ENCODE measurements at places on chromosomes 1 and 21.

DNA sequence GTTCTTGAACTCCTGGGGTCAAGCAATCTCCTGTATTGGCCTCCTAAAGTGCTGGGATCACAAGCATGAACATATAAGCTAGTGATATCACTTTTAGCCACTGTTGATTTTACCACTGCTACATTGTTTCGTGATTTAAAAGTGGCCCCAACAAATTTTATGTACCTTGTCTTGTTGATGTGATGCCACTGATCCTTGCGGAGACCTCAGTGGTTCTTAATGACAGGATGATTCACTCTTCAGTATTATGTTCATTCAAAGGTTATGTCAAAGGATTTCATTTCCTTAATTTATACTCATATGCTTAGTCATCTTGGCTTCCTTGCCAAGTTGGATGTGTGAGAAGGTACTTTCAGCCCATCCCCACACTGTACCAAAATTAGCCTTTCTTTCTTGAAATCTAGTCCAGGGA is 12.1 kb downstream of the PRKACB start:
- no peak for DNase-seq

GRCh38 chr1:205456868-205457745 is 1.3 kb upstream of the BLACAT1 start:
- DNase-seq = no peak

GRCh38 chr1:171879556-171879955 is 38.3 kb downstream of the DNM3 start:
- no peak for DNase-seq

DNA sequence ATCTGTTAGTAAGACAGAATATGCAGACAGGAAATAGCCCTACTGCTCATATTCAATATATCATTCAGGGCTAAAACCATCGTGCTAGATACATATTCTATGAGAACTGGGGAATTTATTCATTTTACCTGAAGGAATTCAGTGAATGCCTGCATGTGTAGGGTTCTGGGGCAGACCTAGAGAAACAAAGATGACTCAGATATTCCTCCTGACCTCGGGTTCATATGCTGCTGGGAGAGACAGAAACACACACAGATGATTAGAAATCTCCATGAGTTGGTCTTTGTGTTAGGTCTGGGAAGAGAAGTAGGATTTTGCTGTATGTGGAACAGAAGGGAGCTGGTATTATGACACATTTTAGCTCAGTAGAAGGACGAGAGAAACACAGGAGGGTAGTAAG is 176.5 kb upstream of the ST6GALNAC5 start:
- DNase-seq = no peak

DNA sequence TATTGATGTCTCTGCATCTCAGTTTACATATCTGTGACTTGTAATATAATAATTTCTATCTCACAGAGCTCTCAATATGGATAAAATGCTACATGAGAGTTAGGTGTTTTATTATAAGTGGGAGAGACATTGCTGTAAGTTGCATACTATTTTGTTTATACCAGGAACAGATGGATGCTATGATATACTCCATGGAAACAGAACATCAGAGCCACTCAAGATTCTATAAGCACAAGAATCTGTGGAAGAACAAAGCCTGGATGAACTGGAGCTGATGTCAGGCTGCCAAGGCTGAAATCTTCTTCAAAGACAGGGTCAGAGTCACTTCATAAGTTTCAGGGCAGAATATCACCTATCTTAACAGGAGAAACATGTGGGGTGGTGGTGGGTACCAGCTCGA is 30.2 kb downstream of the DUSP10 start:
- DNase-seq = no peak

DNA sequence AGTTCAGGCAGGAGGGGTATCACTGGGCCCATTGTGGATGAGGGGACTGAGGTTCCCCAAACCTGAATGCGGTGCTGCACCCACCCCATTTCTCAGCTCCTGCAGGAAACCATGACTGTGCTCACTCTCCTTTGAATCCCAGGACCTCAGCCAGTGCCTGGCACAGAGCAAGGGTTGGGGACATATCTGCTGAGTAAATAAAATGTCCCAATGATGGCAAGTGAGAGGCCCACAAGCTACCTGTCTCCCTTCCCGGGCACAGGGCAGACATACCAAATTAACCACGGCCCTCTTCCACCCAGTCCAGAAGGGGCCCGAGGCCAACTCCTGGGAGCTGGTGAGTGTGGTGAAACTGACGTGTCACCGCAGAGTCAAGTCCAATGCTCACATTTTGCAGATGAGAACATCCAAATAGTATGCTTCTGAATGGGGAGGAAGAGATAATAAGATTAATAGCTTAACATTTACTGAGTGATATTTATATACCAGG is 97.6 kb downstream of the EPHB2 start:
- DNase-seq = no peak

- DNase-seq = no peak
These were observed 17.6 kb upstream of the CCT8 start for GRCh38 chr21:29091033-29091432.

DNA sequence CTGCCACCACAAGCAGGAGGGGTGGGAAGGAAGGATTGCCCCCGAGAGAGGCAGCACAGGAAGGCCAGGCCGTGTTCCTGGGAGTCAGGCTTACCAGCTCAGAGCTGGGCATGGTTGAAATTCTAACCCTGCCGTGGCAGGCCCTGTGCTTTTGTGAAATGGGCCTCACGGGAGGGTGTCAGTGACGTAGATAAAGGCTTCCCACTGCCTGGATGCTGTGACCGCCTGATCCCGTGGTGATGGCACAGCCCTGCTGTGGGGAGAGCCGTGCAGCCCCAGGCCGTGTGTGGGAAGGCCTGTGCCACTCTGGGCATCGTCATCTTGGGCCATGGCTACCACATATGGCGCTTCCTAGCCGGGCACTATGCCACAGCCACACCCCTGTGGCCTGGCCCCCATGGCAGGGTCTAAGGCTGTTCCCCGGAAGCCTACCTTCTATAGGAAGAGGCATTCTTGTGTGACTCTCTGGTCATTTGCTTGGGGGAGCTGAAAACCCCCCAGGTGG is 161.3 kb downstream of the PCBP3 start:
- no peak for DNase-seq

DNA sequence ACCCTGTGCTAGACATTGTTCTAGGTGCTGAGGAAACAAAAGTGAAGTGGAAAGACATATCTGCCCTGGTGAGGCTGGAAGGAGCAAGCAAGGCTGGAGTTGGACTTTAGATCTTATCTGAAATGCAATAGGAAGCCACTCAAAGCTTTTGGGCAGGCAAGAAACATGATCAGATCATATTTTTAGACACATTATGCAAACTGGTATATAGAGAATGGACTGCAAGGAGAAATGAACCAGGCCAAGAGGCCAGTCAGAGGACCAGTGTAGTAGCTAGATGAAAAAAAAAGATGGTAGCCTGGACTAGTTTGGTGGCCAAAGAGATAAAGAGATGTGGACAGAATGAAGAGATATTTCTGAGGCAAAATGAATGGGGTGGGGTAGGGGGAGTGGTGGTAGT is 46.3 kb downstream of the CCN1 start:
- DNase-seq = no peak

DNA sequence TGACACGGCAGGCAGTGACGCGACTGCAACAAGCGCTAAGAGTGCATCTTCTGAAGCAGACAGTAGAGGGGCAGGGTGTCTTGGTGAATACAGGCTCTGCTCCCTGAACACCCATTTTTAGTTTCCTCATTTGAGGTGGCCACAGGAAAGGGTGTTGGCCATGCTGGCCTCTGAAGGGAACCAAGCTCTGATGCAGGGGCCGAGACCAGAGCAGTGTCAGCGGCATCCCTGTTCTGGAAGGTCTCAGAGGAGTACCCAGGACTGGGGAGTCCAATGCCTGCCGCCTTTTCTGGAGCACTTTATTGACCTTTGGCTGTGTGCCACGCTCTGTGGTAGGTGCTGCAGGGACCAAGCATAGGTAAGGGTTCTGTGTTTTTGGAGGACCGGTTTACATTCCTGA is 100.4 kb downstream of the KCNJ6 start:
- DNase-seq = no peak

DNA sequence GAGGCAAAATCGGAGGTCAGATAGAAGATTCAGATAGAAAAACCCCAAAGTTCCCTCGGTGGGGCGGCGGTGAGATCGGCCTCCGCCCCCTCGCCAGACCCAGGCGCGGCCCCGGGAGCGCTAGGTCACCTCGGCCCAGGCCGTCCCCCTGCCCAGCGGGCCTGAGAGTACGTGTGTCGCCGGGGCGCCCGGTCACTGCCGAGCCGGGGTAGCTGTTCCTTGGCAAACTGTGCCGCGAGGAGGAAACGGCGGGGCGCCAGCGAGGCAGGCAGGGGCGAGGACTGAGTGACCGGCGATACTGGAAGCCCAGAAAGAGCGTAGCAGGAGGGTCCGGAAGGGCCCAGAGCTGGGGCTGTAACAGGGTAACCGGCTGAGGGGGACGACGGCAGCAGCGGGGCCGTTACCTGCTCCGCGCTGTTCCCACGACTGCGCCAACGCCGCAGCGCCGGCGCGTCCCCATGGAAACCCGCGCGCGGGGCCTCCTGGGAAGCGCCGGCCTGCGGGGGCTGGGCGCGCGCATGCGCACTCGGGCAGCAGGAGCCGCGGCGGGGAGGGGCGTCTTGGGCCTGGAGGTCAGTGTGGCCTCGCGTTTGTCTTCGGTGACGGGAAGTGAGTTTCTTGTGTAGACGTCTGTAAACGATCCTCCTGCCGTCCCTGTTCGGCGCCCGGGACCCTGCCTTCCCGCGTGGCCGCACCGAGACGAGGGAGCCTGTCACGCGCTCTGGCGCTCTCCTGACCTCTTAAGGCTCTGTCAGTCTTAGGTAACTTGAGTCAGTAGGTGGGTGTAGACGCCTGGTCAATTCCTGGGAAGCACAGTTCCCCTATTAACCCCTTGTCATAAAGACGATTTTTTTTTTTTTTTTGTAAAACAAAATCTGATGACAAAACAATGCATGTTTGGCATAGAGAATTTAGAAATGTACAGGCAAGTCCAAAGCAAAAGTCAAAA is at the start of gene LCA5L:
Gene LCA5L (minus strand): TSS at position 458 of the 949 bp plus-strand sequence. CDS start 17,285 bp downstream, outside the sequence.
- DNase-seq = peak; percentile 95

GRCh38 chr1:204706838-204707509 is 21.4 kb upstream of the LRRN2 start:
- DNase-seq = no peak

DNA sequence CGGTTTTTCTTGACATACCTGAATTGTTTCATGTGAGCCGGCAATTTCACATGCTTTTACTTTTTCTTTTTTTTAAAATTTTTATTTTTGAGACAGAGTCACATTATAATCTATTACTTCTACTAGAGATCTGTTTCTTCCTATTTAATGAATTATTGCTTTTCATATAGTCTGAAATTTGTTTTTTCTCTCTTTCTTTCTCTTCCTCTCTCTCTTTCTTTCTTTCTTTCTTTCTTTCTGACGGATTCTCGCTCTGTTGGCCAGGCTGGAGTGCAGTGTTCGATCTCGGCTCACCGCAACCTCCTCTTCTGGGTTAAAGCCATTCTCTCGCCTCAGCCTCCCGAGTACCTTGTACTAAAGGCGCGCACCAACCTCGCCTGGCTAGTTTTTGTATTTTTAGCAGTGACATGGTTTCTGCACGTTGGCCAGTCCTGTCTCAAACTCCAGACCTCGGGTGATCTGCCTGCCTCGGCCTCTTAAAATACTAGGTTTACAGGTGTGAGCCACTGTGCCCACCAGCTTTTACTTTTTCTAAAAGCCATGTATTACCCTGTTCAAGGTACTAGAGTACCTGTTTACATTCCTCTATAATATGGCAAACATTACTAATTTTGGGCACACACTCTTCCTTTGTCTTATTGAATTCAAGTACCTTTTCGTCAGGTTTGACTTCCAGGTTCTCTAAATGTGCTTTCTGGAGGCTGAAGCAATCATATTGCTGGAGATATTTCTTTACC is 86.5 kb upstream of the RHOU start:
- no peak for DNase-seq

GRCh38 chr21:45102391-45102932 is 28.1 kb downstream of the ADARB1 start:
- no peak for DNase-seq

GRCh38 chr1:67831850-67832513 is 1.3 kb downstream of the GNG12 start:
- peak; percentile 75 for DNase-seq

DNA sequence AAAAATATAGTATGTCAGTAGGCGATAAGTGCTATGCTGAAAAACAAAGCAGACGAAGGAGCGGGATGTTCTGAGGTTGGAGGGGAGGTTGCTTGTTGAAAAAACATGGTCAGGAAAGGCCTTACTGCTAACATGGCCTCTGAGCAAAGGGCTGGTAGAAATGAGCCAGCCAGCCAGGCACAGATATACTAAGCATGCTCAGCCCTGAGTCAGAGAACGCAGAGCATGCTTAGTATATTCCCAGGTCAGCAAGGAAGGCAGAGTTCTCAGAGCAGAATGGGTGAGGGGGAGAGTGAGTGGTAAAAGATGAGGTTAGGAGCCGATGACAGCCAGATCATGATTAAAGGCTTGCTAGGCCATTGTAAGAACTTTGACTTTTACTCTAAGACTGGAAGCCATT is 36.7 kb downstream of the ZBTB40 start:
- no peak for DNase-seq

- DNase-seq = no peak
These were observed 77.7 kb downstream of the GDAP2 start for GRCh38 chr1:117851687-117852086.

GRCh38 chr1:87644033-87644578 is 315.4 kb downstream of the LMO4 start:
- DNase-seq = no peak

DNA sequence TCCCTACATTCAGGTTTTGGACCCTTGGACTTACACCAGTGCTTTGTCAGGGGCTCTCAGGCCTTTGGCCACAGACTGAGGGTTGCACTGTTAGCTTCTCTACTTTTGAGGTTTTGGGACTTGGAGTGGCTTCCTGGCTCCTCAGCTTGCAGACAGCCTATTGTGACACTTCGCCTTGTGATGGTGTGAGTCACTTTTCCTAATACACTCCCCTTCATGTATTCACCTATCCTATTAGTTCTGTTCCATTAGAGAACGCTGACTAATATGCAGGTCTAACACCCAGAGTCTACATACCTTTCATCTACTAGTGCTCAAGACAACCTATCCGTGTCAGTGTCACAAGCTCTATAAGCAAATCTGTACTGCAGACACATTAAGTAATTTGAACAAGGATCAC is 605.3 kb downstream of the KCNT2 start:
- no peak for DNase-seq

GRCh38 chr21:41819236-41819855 is 52.5 kb upstream of the RIPK4 start:
- no peak for DNase-seq

- DNase-seq = peak; percentile 66
These were observed 894 bp downstream of the EPB41 start for GRCh38 chr1:28915031-28915895.

- no peak for DNase-seq
These were observed 72.3 kb upstream of the PTBP2 start for GRCh38 chr1:96649301-96649700.

DNA sequence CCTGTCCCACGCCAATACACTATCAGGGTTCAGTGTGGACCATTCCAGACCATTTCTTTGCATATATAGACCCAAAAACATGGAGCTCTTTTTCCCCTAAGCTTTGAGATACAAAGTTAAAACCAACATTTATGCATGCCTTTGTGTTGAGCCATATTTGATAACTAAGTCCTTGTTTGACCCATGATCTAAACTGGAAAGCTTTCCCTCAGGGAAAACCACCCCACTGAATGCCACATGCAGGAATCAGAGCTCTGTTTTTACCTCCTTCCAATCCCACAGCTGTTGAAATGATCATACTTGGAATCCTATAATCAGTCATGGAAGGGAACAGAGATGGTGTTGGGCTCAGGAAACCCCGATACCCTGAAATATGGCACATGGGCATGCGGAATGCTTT is 14.8 kb upstream of the SLC45A1 start:
- no peak for DNase-seq
